Activated naive CD4-positive, alpha-beta T cell treated with anti-CD3 and anti-CD28 coated beads for 36 hours (primary cell): ENCODE measurements at places on chromosomes 5 and 9. TPM values are rescaled to one million over a fixed set of nuclear protein-coding genes. Genes with fewer than 3 reads are reported as not detected.
A peak's percentile ranks its signal among the peaks of the same experiment; 100 is the strongest.

Gene CSF1R
- total RNA-seq = 1.8 TPM

- no peak for DNase-seq
These were observed 79.4 kb downstream of the GAS1 start for GRCh38 chr9:86867804-86868313.

Gene ZNF462
- total RNA-seq = 0.33 TPM

DNA sequence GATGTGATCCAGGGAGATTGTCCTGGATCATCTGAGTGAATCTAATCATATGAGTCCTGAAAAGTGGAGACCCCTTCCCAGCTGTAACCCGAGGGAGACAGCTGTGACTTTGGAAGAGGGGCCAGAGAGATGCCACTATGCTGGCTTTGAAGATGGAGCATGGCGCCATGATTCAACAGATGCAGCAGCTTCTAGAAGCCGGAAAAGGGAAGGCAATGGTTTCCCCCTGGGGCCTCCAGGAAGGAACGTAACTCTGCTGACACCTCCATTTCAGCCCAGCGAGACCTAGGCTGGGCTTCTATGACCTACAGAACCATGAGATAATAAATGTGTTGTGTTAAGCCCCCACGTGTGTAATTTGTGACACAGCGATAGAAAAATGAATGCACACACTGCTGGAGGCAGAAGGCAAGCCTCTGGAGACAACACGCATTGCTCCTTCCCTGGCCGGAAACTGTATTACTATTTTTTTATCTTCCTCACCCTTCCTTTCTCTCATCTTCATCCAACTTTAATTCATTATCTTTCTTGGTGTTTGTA, 16.6 kb upstream of the SARDH start:
- no peak for DNase-seq

Gene CTXN3
- total RNA-seq = not detected

GRCh38 chr5:154168395-154168794, 22.1 kb upstream of the GALNT10 start:
- no peak for DNase-seq

GRCh38 chr5:126998201-126998631, 32.1 kb downstream of the MARCHF3 start:
- no peak for DNase-seq

GRCh38 chr9:109506097-109506712, 8.1 kb upstream of the PTPN3 start:
- no peak for DNase-seq

DNA sequence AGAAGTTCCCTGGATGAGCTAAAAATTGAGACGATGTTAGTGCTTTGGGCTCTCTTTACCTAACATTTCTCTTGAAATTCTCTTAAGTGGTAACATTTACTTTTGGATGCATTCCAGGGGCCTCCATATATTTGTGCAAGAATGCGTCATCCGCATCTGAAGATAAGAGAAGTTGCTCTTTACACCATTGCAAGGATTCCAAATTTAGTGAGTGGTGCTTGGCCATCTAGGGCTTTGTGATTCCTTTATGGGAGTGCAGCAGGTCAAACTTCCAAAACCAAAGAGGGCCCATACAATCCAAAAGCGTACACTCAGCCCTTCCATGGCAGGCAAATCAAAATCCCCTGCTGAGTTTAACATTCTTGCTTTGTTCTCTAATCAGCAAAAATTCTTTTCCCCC, 102.0 kb upstream of the DMAC1 start:
- no peak for DNase-seq

Gene PRDM9
- not detected for total RNA-seq

Gene CDX1
- not detected for total RNA-seq

DNA sequence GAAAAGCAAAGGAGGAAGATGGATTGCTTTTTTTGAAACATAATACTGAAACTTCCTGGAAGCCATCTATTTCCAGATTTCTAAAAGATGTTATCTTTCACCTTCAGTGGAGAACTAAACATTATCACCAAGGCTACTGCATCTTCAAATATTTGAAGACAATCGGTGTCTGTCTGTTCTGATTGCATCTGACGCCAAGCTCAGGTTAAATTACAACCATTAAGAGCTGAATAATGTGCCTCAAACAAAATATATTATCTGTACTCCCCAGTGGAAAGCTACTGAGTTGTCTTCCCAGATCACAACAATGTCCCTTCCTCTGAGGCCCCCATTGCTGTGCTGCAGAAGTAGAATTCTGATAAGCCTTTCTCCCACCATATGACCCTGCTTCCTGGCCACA, 342.3 kb downstream of the PLK2 start:
- DNase-seq = no peak

- no peak for DNase-seq
These were observed 41.7 kb upstream of the BNC2 start for GRCh38 chr9:16912197-16912596.

GRCh38 chr5:119949426-119949999, 320.2 kb downstream of the FAM170A start:
- DNase-seq = no peak

Gene THBS4
- 0.29 TPM for total RNA-seq

GRCh38 chr5:144205141-144205551, 34.5 kb downstream of the KCTD16 start:
- DNase-seq = no peak

DNA sequence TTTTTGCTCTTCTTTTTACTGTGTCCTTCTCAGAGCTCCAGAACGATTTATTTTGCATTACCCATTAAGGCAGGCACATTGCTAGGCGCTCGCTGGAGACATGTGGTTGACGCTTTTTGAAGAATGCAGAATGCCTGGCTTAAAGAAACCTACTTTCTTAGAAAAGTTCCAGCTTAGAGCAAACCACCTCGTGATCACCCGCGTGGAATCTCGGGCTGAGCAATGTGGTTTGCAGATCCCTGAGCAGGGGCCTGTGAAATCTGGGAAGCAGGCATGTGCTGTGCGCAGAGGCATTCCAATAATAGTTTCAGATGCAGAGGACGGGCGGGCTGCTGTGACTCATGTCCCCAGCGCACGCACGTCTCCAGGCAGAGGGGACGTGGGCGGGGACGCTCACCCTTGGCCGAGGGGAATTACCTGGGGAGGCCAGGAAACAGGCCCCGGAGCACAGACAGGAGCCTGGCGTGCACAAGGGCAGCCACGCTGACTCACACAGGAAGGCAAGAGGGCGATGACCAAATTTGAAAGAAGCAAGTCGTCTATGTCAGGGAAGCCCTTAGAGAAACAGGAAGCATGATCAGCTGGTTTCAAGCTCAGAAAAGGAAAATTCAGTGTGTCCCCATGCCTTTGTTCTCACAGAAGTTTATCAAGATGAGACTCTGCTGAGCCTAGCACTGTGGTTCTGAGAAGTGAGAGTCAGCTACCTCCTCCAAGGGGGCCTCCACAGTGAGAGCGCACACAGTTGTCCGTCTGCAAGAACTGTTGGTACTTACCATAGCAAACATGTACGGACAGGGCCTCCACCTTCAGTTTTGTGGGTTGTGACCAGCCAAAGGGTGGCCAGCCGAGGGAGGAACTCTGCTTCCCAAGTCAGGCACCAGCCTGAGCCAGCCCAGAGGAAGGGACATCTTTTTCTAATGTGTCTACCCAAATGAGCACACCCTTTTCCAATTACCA, 218.6 kb downstream of the PIK3R1 start:
- peak; percentile 97 for DNase-seq
